ENCODE measurements at places on chromosomes 3 and 15.

GRCh38 chr15:51558876-51559275, 63.7 kb downstream of the DMXL2 start:
- no peak for DNase-seq

DNA sequence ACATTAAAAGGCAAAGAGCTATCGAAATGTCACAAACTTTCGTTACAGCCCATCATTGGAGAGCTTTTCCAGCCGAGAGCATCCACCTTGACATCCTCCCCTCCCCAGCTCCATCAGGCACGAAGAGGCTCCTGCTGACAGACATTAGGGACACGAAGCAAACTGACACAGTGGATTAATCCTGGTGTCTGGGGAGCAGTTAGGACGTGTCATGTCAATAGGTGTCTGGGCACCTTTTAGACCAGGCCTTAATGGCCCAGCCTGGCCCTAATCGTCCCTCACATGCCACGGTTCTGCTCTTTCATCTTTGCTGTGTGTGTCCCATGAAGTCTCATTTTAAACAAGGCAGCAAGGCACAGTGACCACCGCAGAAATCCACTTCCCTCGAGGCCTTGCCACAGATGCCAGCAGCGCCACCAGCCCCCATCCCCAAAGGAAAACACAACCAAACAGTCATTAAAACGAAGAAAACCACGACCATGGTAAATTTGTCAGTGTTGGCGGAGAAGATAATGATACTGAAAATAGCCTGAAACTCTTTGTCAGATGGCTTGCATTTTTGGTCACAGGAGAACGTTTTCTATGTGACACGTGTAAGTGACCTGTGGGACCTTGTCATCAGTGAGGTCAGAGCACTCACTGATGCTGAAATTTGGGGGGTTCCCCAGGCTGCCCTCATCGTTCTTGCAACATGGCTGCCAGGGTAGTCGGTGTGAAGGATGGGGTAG, 16.3 kb upstream of the PCSK6 start:
- DNase-seq, result no peak

DNA sequence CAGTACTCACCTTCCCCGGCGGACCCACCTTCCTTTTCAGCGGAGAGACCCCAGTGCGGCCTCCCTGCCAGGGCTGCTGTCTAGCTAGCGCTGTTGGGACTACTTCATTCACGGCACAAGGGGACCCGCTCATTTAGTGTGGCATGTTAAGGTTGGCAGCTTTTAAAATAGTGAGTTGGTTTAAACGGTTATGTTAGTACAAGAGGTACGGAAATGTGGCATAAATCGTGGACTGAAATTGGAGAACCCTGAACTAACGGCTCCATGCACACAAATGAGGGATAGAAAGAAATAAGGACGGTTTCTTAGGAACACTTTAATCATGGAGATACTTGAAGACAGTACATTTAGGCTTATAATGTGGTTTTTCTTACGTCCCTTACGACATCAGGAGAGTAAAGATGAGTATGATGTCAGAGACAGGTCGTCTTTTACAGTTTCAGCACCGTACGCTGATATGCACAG, 752 bp downstream of the CEP63 start:
- DNase-seq, result no peak

- no peak for DNase-seq
Measured at GRCh38 chr15:36773698-36774097, 194.3 kb downstream of the CDIN1 start.

GRCh38 chr15:86553108-86553507, 473.4 kb downstream of the AGBL1 start:
- DNase-seq, result no peak

DNA sequence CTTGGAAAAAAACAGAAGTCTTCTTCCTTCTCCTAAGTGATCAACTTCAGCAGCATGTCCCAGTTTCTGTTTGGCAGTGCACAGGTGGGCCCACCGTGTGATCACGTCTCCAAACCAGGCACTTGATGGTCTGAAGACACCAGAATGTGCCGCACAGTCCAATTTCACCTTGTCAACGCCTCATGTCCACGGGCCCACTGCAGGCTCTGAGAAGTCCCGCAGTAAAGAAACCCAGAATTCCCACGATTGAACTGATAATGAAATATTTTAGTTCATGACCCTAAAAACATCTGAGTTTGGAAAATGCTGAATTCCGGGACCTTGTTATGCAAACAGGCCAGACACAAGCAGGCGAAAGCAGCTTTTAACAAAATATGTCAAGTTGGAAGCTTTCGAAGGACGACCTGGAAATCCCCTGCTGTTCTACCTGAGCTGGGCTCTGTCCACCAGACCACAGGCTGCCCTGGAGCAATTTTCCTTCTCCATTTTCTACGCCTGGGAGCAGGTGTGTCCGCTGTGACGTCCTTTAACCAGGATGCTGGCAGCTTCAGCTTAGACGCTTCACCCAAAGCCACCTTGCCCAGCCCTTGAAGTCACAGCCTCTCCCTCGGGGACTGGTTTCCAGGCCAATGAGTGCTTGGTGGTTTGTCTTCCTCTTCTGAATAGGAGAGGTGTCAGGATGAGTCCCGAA, 167.8 kb upstream of the IQSEC1 start:
- no peak for DNase-seq

DNA sequence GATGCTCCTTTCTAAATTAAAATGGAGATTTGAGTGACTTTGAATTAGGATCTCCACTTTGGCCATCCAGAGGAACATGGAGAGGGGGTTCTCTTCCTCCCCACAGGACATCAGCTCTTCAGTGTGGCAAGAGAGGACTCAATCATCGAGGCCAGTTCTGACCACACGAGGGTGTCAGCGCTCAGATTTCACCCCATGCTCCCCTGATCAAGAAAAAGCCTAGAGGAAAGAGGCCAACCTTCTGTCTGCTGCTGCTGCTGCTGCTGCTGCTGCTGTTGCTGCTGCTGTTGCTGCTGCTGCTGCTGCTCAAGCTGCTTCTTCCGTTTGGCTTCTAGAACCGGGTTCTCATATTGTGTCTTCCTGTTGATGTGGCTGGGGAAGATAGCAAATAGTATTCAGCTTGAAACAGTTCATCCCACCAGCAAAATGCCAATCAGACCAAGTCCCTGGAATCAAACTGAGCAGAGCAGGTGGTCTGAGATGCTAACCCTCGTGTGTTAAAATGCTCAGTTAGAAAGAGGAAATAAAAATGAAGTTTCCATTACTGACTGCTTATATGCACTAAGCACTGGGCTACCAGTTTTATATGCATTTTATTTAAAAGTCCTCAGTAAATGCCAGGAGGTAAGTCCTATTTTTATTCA, 599.0 kb downstream of the MAGI1 start:
- DNase-seq, result no peak

DNA sequence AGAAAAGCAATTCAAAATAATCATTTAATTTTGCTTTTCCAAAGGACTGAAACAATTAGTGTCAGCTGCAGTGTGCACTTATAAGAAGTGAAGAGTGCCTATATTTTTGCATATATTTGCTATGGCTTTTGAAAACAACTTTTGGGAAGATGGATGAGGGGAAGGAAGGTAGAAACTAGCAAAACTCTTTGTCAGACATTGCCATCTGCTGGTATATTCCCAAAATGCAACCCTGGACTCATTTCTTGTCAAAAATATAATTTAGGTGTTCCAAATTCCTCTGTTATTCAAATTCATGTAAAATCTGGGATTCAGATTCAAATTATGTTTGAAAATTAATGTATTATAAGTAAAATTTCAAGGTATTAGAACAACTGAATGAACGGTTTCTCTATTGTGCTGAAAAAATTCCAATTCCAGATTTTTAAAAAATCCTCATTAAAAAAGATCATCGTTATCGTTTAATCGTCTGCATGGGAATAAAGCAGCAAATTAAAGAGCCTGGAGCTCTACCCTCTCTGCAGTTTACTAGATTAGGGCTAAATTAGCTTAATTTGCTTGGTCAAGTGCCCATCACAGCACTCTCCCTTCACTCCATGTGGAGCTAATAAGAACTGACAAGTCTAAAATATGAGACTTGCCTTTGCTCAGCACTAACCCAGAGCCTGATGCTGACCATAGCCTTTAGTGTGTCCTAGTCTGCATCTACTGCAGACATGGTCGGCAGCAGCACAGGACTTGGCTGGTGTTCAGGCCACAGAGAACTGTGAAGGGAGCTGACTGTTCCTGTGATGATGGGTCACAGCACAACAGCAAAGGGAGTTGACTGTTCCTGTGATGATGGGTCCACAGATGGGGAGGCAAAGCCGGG, 67.9 kb upstream of the MITF start:
- no peak for DNase-seq

DNA sequence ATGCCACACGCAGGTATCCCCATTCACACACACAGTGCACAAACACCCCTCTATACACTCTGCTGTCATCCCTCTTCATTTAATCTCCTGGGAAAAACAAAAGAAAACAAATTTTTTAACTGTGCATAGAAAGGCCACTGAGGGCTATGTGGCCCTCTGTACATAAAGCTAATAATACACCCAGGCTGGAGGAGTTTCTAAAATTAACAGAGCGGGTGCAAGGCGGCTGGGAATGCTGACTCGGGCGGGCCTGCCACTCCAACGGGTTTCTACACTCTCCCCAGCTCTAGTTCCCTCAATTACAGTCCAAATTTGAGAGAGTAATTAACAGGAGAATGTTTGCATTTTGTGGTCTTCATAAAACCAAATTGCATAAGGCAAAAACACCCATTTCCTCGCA, 23.1 kb downstream of the HCN4 start:
- no peak for DNase-seq

DNA sequence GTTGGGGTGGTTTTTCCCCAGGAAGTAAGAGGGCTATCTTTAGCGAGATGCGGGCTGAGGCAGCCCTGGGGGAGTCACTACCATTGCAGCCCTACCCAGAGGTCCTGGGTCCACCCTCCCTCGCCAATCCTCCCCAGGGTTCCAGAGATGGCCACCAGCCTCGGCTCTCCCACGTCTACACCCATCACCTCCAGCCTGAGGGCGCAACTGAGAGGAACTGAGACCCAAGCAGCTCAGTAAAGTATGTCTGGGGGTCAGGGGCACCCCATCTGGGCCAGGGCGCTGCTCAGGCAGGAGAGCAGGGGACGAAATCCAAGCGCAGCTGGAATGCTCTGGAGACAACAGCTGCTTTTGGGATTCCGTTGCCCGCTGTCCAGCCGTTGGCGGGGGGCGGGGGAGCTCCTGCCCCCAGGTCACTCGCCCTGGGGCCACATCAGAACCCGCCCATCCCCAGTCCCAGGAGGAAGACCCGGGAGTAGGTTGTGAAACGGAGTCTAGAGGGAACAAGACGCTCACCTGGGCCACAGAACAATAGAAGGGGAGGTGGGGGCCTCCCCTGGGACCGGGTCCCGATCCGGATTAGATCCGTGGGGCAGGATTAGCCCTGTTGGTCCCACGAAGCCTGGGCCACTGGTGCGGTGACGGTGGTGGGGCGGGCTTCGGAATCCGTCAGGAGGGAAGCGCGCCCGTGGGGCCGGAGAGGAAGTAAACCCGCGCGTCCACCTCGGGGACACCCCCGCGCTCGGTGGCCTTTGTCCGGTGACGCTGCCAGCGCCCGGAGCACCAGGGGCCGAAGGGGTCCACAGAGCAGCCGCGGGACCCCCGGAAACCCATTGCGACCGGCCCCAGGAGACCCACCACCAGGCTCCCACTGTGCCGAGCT, 1.4 kb upstream of the NDUFAF3 start:
- no peak for DNase-seq

- no peak for DNase-seq
Measured at GRCh38 chr3:29195056-29195455, 85.8 kb upstream of the RBMS3 start.

- DNase-seq, result no peak
Measured at GRCh38 chr3:58190291-58190690, 20.5 kb downstream of the DNASE1L3 start.

- DNase-seq, result no peak
Measured at GRCh38 chr3:153783106-153783505, 338.1 kb upstream of the ARHGEF26 start.

GRCh38 chr15:68278595-68279405, 1.3 kb downstream of the FEM1B start:
- DNase-seq, result no peak

DNA sequence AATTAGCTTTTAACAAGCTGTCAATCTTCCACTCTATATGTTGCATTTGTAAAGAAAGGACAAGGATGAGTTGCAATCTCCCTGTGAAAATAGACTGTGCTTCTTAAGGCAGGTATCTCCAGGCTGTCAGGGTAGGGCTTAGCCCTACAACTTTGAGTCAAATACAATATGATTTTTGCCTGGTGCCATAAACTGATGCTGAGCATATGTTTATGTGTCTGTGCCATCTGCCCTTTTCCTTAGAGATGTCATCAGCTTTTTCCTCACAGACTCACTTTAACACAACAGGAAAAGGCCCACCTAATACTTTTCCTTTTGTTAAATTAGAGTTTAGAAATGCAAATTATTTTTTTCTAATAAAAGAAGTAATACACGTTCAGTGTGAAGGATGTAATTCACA, 548.3 kb downstream of the NLGN1 start:
- no peak for DNase-seq

DNA sequence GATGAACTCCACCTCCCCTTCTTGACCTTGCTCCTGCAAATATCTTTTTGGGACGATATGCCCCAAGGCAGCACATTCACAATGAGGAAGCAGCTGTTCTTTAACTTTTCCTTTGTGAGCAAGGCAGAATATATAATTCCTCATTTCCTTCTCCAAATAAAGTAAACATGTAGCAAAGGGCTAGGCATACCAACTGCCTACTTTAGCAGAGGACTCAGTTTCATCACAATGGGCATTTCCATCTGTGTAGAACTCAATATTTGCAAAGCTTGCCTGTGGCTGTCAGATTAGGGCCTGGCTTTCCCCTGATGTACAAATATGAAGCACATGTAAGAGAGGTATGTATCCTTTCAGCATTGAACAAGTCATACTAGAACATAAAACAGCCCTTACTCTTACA, 366.9 kb downstream of the RSL24D1 start:
- no peak for DNase-seq

DNA sequence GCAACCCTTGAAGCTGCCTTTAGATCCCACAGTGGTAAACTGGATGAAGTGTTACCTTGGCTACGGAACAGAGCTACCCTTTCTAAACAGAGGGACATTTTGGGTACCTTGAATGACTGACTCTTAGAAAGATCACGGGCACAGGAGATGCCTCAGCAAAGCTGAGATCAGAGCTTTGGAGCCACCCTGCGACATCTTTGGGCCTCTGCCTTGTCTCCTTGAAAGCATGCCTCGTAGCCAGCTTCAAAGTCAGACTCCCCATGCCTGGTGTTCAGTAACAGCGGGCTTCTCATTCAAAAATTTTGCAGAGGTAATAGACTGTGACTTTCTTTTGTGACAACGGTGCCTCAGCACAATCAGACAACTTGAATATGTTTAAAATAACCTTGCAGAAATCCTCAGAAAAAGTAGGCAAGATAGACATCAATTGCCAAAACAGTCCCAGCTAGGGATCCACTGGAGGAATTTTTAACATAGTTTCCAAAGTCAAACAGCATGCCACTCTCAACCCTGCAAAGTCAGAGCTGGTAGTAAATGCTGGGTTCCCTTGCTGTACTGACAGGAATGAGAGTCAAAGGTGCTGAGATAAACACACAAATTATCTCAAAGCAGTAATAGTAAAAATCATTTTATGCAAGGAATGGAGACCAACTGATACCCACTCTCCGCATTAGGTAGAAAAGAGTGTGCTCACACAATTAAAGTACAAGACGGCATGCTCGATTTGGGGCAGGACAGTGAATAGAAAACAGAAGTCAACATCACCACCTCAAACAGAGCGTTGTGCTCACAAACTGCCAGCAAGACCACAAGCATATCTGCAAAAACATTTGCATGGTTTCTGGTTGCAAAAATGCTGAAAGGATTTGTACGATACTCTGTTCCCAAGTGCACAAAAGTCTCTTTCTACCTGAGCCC, 82.1 kb downstream of the MYO1E start:
- no peak for DNase-seq

GRCh38 chr3:128447561-128448013, 19.1 kb downstream of the DNAJB8 start:
- DNase-seq, result peak; percentile 62

GRCh38 chr15:80693682-80694610, 1.2 kb upstream of the ABHD17C start:
- DNase-seq, result no peak

Data from stimulated activated CD4-positive, alpha-beta T cell treated with anti-CD3 and anti-CD28 coated beads, Interleukin-2, amount 100 ng/mL, for 24 hours (primary cell).